ENCODE measurements at places on chromosomes 5 and 9. TPM values are rescaled to one million over a fixed set of nuclear protein-coding genes. Genes with fewer than 3 reads are reported as not detected.

DNA sequence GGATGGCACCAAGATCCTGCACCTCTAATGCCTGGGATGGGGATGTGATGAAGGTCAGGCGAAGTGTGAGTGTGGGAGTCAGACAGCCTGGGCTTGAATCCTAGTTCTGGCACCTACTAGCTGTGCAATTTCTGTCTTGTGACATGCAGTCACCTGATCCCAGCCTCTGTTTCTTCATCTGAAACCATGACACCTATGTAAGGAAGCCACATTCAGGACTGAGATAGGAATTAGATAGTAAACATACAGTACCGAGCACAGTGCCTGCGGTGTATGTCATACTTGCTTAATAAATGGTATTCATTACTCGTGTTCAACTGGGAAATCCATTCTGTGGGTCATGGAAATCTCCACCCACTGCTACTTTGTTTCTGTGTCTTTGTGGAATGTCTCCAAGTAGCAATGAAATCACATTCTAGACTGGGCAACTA is 140.6 kb upstream of the STC2 start:
- DNase-seq, result no peak

- no peak for DNase-seq
Measured at GRCh38 chr5:6497262-6497661, 48.6 kb downstream of the UBE2QL1 start.

DNA sequence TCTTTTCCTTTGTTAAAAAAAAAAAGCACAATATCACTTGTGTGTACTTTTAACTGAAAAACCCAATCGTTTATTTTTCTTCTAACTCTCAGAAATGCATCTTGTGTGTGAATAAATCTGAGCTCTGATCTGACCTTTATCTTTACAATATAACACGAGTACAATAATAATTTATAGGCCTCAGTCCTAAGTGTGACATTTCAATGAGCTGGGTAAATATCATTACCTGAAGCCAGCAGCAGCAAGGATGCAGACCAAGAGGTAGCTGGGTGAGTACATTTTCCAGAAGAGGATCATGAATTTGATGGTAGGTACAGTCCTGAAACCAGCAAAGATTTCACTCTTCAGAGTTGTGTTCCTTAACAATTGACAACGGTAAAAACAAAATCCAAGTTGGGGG is 264.0 kb upstream of the KIF2A start:
- no peak for DNase-seq

- no peak for DNase-seq
Measured at GRCh38 chr9:125538092-125538473, 168.9 kb downstream of the MAPKAP1 start.

The NR2F1 gene
- polyA plus RNA-seq, result 182 TPM

The ZBTB43 gene
- polyA plus RNA-seq, result 17.6 TPM

The MSANTD3 gene
- 20.9 TPM for polyA plus RNA-seq
